ENCODE measurements at places on chromosomes 4 and X.

DNA sequence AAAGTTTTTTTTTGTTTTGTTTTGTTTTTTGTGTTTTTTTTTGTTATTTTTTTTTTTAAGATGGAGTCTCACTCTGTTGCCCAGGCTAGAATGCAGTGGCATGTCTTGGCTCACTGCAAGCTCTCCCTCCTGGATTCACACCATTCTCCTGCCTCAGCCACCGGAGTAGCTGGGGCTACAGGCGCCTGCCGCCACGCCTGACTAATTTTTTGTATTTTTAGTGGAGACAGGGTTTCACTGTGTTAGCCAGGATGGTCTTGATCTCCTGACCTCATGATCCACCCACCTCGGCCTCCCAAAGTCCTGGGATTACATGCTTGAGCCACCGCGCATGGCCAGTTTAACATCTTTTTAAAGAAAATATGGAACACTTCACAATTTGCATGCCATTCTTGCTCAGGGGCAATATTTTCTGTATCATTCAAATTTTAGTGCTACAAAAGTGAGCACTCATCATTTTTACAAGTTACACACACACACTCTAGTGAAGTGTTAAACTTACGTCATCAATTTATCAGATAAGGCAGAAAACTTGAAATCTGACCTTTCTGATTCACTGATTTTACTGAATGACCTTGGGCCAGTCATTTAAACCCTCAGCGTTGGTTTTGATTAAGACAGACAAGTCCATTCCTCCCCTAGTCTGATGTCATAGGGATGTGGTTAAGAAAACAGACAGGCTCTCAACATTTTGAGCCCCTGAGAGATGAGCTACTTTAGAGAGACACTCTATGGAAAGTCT lies 61.2 kb downstream of the TRIM2 start:
- H3K27me3 ChIP-seq: no peaks in the 10 kb centered on the region
- peaks cover 35% of the 10 kb centered on the region for H3K4me1 ChIP-seq
- no peak overlapping the region for H3K4me3 ChIP-seq

DNA sequence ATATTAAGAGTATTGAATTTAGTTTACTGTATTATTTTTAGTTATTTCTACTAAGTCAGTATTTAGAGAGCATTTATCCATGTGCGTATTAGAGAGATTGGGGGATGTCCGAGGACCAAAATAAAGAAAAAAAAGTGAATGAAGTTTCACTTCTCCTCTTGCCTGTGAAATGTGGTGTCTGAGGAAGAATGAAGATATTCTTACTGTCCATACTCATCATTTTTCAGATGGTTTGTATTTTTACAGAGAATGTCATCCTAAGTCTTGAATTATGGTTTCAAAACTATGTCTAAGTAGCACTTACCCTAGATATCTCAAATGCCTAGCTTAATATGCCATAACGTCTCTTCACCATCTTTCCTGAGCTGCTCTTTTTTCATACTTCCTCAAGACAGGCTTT lies 854.3 kb downstream of the C4orf33 start:
- no peaks in the 10 kb centered on the region for H3K27me3 ChIP-seq
- H3K4me1 ChIP-seq: no peaks in the 10 kb centered on the region
- no peak overlapping the region for H3K4me3 ChIP-seq
- no peak for DNase-seq
- no peaks in the 10 kb centered on the region for H3K36me3 ChIP-seq
- no peak overlapping the region for H3K27ac ChIP-seq

DNA sequence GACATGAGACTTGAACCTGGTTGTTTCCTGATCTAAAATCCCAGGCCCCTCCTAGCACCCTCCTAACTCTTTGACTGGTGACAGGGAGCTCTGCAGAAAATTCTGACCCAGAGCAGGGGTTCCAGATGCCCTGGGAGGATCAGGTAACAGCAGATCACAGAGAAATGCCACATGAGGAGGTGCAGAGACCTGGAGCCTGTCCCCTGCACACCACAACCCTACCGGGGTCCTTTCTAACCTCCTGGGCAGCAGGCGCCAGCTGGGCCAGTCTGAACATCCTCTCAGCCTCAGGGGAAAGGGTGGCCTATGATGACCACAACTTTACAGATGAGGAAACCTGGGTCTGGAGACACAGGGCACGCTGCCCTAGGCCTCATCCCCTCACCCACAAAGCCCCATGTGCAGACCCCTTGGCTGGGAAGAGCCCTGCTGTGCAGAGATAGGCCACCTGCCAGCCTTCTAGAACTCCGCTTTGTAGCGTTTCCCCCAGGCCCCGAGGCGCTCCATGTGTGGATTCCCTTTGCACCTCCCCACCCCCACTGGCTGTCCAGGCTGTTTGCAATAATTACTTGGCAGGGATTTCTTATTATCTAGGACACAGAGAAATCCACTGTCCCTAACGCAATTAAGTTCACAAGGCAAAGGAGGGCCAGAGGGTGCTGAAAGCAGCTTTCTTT lies 36.5 kb downstream of the WDR1 start:
- no peak overlapping the region for H3K4me3 ChIP-seq
- peaks cover 3% of the 10 kb centered on the region for H3K4me1 ChIP-seq
- H3K36me3 ChIP-seq: peaks cover 97% of the 10 kb centered on the region
- no peaks in the 10 kb centered on the region for H3K27me3 ChIP-seq
- H3K27ac ChIP-seq: no peak overlapping the region

- H3K27me3 ChIP-seq: no peaks in the 10 kb centered on the region
- DNase-seq: no peak
- H3K27ac ChIP-seq: no peak overlapping the region
- H3K4me1 ChIP-seq: no peaks in the 10 kb centered on the region
- H3K4me3 ChIP-seq: no peak overlapping the region
- H3K36me3 ChIP-seq: no peaks in the 10 kb centered on the region
Observed at GRCh38 chr4:94500685-94501084, 48.9 kb downstream of the PDLIM5 start.

- H3K27me3 ChIP-seq: no peaks in the 10 kb centered on the region
- peaks cover 12% of the 10 kb centered on the region for H3K36me3 ChIP-seq
- DNase-seq: no peak
- no peak overlapping the region for H3K4me3 ChIP-seq
Observed at GRCh38 chr4:6420972-6421371, 51.4 kb downstream of the PPP2R2C start.

- peak; percentile 54 for DNase-seq
- H3K27me3 ChIP-seq: no peaks in the 10 kb centered on the region
- H3K27ac ChIP-seq: peak overlapping the region; percentile 98
- H3K4me1 ChIP-seq: peaks cover 16% of the 10 kb centered on the region
- peak overlapping the region; percentile 99 for H3K4me3 ChIP-seq
Observed at GRCh38 chr4:158670975-158671664, 567 bp downstream of the C4orf46 start.

DNA sequence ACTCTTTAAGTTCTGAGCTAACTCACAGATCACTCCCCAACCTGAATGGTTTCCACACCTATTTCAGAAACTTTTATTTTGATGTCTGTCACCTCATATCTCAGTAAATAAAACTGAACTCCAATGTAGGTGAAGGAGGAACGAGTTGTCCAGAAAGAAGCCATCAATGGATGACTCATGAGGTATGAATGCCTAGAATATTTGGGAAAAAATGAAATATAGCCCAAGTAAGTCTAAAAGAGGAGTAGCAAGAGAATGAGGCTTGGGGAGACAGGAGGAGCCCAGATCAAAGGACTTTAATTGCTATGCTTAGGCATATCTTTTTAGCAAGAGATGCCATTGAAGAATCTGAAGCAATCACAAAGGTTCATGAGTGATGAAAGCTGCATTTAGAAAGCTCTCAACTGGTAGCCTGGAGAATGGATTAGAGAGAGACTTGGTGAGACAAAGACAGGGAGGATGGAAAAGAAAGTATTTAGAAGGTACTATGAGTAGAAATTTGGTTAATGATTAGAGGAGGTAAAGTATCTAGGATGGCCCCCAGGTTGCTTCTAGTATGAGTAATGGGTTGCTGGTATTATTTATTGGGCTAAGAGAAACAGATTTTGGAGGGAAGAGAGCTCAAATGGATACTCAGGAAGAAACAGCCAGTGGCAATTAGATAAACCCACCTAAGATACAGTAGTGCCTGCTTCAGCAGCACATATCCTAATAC lies 39.4 kb downstream of the NOCT start:
- H3K27me3 ChIP-seq: no peaks in the 10 kb centered on the region
- H3K27ac ChIP-seq: no peak overlapping the region
- peaks cover 17% of the 10 kb centered on the region for H3K36me3 ChIP-seq
- no peaks in the 10 kb centered on the region for H3K4me1 ChIP-seq
- no peak for DNase-seq

All from spinal cord (tissue), 10 donors.